Fibroblast of lung (primary cell): ENCODE measurements at places on chromosomes 2 and 18. TPM values are rescaled to one million over a fixed set of nuclear protein-coding genes. Genes with fewer than 3 reads are reported as not detected.

- no peak overlapping the region for H3K27ac ChIP-seq
- DNase-seq = no peak
- H3K4me3 ChIP-seq = no peak overlapping the region
- H3K36me3 ChIP-seq = no peaks in the 10 kb centered on the region
Measured at GRCh38 chr2:18402831-18403230, 157.6 kb downstream of the RDH14 start.

DNA sequence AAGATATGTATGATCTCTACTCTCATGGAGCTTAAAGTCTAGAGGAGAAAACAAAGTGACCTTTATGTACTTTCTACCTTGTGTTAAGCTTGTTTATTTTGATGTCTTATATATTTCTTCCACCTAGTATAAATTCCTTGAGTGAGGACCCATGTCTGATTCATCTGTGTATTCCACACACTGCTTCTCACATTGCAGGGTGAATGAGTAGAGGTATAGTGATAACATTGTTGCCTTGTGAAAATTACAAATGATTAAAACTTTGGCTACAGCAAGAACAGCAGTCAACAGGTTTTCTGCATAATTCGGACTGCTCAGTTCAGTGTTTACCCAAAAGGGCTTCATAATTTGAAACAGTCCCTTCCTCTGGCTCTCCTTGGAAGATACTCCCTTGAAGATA, 36.3 kb downstream of the AOX1 start:
- H3K4me1 ChIP-seq = peaks cover 2% of the 10 kb centered on the region
- no peak overlapping the region for H3K4me3 ChIP-seq
- H3K36me3 ChIP-seq = no peaks in the 10 kb centered on the region
- DNase-seq = no peak
- no peaks in the 10 kb centered on the region for H3K27me3 ChIP-seq

- H3K27ac ChIP-seq = no peak overlapping the region
- peaks cover 9% of the 10 kb centered on the region for H3K4me1 ChIP-seq
- no peaks in the 10 kb centered on the region for H3K36me3 ChIP-seq
- no peak overlapping the region for H3K4me3 ChIP-seq
- H3K27me3 ChIP-seq = no peaks in the 10 kb centered on the region
Measured at GRCh38 chr18:49722477-49722876, 90.9 kb downstream of the ACAA2 start.

GRCh38 chr2:50529600-50530218, 502.2 kb downstream of the NRXN1 start:
- no peaks in the 10 kb centered on the region for H3K27me3 ChIP-seq
- no peaks in the 10 kb centered on the region for H3K4me1 ChIP-seq
- no peak overlapping the region for H3K4me3 ChIP-seq

DNA sequence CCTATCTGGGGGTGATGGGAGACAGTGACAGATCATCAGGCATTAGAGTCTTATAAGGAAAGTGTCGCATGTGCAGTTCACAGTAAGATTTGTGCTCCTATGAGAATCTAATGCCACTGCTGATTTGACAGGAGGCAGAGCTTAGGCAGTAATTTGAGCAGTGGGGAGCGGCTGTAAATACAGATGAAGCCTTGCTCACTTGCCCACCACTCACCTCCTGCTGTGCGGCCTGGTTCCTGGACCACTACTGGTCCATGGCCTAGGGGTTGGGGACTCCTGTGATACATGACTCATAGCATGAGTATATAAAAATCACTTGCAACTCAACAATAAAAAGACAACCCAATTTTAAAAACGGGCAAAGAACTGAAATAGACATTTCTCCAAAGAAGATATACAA, 71.1 kb upstream of the ACAA2 start:
- H3K27ac ChIP-seq = no peak overlapping the region
- no peaks in the 10 kb centered on the region for H3K27me3 ChIP-seq
- no peaks in the 10 kb centered on the region for H3K36me3 ChIP-seq
- no peak for DNase-seq
- no peak overlapping the region for H3K4me3 ChIP-seq
- H3K4me1 ChIP-seq = no peaks in the 10 kb centered on the region

DNA sequence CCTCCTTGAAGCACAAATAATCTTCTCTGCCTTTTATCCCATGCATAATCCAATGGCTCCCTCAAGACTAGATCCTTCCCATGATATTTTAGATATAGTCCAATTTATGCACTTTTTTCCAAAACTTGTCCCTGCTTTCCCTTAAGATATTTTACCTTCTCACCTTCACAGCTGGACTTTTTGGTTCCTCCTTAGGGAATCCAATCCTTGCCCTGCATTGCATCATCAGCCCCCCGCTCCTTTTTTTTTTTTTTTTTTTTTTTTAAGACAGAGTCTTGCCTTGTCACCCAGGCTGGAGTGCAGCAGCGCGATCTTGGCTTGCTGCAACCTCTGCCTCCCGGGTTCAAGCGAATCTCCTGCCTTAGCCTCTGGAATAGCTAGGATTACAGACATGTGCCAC, 250.6 kb downstream of the DOK6 start:
- no peak overlapping the region for H3K4me3 ChIP-seq
- no peaks in the 10 kb centered on the region for H3K27me3 ChIP-seq
- no peak overlapping the region for H3K27ac ChIP-seq
- H3K4me1 ChIP-seq = no peaks in the 10 kb centered on the region
- H3K36me3 ChIP-seq = no peaks in the 10 kb centered on the region

GRCh38 chr18:45503990-45504389, 111.3 kb upstream of the SLC14A2 start:
- H3K27ac ChIP-seq = no peak overlapping the region
- no peaks in the 10 kb centered on the region for H3K36me3 ChIP-seq
- H3K4me3 ChIP-seq = no peak overlapping the region
- H3K4me1 ChIP-seq = no peaks in the 10 kb centered on the region
- peaks cover 9% of the 10 kb centered on the region for H3K27me3 ChIP-seq

DNA sequence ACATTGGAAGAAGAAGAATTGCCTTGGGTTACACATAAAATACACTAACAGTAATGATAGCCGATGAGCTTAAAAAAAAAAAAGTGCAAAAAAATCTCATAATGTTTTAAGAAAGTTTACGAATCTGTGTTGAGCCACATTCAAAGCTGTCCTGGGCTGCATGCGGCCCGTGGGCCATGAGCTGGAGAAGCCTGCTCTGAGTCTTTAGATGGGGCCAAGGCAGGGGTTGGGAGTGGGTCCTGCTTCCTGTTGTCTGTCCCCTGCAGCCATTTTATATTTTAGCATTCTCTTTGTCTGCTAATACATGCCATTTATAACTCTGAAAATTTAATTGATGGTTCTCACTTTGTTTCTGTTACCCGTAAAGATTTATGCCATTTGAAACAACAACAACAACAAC, 93.2 kb downstream of the EPC2 start:
- no peaks in the 10 kb centered on the region for H3K4me1 ChIP-seq
- no peak overlapping the region for H3K27ac ChIP-seq
- H3K27me3 ChIP-seq = no peaks in the 10 kb centered on the region
- no peak overlapping the region for H3K4me3 ChIP-seq

GRCh38 chr2:239558661-239559060, 157.8 kb upstream of the HDAC4 start:
- DNase-seq = no peak
- no peak overlapping the region for H3K4me3 ChIP-seq
- no peaks in the 10 kb centered on the region for H3K4me1 ChIP-seq
- no peak overlapping the region for H3K27ac ChIP-seq

DNA sequence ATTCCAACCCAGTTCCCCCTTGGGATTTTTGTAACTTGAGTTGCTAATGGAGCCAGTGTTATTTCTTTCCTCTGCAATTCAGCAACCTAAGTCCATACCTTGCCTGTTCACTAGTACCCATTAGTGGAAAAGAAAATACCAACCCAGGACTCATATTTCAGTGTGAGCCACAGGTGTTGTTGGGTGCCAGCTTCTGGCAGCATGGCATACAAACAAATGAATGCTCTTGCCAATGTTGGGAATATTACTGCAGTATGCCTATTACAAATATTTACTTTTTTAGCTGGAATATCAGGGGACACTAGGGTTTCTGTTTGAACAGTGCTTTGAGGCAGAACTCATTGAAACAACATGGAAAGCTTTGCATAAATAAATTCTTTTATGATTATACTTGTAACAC, 130.2 kb downstream of the NCKAP5 start:
- H3K27ac ChIP-seq = no peak overlapping the region
- no peaks in the 10 kb centered on the region for H3K4me1 ChIP-seq
- DNase-seq = no peak
- H3K27me3 ChIP-seq = no peaks in the 10 kb centered on the region
- H3K36me3 ChIP-seq = no peaks in the 10 kb centered on the region

DNA sequence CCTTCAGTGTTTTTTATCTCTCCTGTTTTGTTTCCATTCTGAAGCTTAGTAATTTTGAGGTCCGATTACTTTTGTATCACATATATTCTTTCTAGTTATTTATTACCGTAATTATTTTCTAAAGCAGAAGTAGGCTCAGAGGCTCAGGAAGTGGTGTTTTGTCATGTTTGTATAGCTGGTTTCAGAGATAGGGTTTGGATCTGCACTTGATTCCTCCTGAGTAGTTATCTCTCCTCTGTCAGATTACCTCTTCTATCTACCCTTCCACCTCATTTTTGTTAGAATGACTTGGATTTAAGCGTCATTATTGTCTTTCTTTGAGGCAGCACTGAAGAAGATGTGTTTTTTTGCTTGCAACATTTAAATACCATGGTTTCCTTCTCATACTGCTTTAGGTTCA, 95.4 kb downstream of the MTA3 start:
- H3K4me3 ChIP-seq = no peak overlapping the region
- H3K4me1 ChIP-seq = no peaks in the 10 kb centered on the region
- no peak for DNase-seq
- no peaks in the 10 kb centered on the region for H3K27me3 ChIP-seq
- no peaks in the 10 kb centered on the region for H3K36me3 ChIP-seq
- H3K27ac ChIP-seq = no peak overlapping the region

GRCh38 chr2:159518321-159519005, 97.9 kb downstream of the BAZ2B start:
- no peak overlapping the region for H3K4me3 ChIP-seq
- H3K36me3 ChIP-seq = no peaks in the 10 kb centered on the region
- no peak overlapping the region for H3K27ac ChIP-seq
- H3K4me1 ChIP-seq = no peaks in the 10 kb centered on the region
- H3K27me3 ChIP-seq = no peaks in the 10 kb centered on the region

GRCh38 chr2:233202531-233202944, 48.9 kb upstream of the ATG16L1 start:
- no peak for DNase-seq
- no peak overlapping the region for H3K27ac ChIP-seq
- H3K4me1 ChIP-seq = no peaks in the 10 kb centered on the region
- no peak overlapping the region for H3K4me3 ChIP-seq

Gene ALPG
- total RNA-seq = not detected in 2 replicates

Gene AQP12B
- total RNA-seq = not detected in 2 replicates

Gene HOXD13
- total RNA-seq = not detected in 2 replicates

Gene CELF4
- total RNA-seq = 0.17 TPM in 1 of 2 replicates, not detected in the other

Gene SNORC
- 0.77 and 0.83 TPM in 2 replicates for total RNA-seq

Gene EFR3B
- 0.50 and 0.51 TPM in 2 replicates for total RNA-seq

Gene LRATD1
- total RNA-seq = 0.51 and 0.99 TPM in 2 replicates

Gene ADD2
- total RNA-seq = 2.5 and 2.6 TPM in 2 replicates
